Psoas muscle (tissue), 8 donors: ENCODE measurements at places on chromosomes 12 and 14. TPM values are rescaled to one million over a fixed set of nuclear protein-coding genes. Genes with fewer than 3 reads are reported as not detected.
A peak's percentile ranks its signal among the peaks of the same experiment; 100 is the strongest.

DNA sequence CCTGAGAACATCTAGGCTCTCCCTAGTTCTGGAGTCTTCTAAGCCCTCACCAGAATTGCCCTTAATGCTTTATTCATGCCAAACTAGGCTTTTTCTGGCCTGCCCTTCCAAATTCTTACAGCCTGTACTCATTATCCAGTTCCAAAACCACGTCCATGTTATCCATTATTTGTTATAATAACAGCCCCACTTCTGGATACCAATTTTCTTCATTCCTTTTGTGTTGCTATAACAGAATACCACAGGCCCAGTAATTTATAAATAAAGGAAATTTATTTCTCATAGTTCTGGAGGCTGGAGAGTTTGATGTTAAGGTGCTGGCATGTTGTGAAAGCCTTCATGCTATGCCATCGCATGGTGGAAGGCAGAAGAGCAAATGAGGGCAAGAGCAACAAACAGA, 68.0 kb upstream of the AMIGO2 start:
- no peak for DNase-seq

DNA sequence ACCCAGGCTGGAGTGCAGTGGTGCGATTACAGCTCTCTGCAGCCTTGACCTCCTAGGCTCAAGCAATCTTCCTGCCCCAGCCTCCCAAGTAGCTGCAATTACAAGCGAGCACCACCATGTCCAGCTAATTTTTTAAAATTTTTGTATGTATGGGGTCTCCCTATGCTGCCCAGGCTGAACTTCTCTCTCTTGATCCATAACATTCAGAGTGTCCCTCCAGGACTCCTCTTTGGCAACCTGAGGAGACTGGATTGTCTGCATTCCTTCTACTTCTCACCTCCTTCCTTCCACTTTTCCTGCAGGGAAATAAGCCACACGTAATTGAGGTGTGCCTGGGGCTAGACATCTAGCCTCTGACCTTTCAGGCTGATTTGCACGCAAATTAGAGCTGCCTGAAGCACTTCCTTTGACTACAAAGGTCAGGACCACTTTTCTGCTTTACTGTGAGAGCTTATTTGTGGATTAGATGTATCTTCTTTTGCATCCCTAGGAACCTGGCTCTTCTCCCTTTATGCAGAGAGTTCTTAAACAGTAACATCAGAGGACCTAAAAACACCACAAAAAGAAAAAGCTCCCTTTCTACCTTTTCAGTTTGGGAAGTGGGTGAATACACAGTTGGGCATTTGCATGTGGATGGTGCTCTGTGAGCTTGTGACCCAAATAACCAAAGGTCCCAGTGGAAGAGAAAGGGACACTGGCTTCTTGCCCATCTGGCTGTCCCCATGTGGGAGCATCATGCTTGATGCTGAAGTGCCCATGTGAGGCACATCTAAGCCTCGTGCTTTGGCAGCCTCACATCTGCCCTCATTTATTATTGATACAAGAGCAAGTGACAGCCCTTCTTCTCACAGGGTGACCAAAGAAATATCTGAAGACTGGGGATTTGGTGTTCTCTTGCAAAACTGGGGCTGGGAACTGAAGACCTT, 33.5 kb downstream of the PYGL start:
- no peak for DNase-seq

The TMTC1 gene
- polyA plus RNA-seq = 15.8 TPM

DNA sequence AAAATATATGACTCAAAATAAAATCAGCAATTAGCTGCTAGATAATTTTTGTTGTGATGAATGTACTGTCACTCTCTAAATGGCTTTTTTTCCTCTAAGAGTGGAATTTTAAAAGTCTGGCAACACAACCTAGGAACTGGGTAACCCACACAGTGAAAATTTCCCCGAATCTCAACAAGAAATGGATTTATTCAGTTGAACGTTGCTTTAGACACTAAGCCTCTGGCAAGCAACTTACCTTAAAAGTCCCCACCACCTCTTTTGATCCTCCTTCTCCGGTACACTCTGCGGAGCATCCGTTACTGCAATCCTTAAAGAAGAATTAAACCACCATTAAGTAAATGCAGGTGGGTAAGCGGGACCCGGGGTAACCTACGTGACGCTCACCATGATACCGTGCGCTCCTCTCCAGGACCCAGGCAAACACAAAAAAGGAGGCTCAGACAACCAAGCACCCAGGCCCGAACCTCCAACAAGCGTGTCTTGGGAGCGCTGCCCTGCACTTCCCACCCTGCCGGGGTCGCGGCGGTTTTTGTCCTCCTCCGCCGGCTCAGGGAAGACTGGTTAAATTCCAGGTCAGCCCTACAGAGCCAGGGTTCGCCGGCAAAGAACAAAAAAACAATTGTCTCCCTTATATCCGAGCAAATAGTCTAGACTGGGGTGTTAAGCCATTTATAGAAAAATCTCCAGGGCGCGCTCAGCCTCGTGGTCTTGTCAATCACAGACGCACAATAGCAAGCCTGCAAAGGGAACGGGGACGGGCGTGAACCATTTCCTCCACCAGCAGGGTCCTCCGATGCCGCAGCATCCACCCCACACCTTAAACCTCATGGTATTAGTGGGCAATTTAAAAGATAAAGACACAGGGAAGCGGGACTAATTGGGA, 47.1 kb downstream of the BCAT1 start:
- DNase-seq = no peak

DNA sequence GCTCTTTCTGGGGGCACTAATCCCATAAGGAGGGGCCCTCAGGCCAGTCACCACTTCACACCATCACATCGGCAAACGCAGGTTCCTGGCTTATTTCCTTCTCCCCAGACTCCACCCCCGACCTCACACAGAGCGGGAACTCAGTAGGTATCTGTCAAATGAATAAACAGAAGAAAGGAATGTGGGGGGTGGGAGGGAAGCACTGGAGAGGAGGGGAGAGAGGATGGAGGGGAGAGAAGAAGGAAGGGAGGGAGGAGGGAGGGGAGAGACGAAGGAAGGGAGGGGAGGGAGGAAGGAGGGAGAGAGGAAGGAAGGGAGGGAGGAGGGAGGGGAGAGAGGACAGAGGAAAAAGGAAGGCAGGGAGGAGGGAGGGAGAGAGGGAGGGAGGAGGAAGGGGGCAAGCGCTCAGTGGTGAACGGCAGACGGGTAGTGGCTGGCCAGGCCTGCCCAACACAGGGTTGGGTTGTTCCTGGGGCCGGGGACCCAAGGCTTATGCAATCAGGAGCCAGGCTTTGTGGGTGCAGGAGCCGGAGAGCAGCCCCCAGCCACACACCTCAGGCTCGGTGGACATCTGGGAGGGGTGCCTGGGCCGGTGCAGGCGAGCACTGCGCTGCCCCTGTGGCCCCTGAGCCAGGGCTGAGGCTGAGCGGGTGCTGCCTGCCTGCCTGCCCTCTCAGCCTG, 52.6 kb upstream of the FBRSL1 start:
- no peak for DNase-seq

- DNase-seq = peak; percentile 37
Measured at GRCh38 chr12:110073049-110073831, 24.9 kb upstream of the C12orf76 start.

GRCh38 chr12:8493084-8493483, 20.2 kb upstream of the CLEC4D start:
- no peak for DNase-seq

- no peak for DNase-seq
Measured at GRCh38 chr14:90658541-90658967, 157.7 kb downstream of the TTC7B start.

DNA sequence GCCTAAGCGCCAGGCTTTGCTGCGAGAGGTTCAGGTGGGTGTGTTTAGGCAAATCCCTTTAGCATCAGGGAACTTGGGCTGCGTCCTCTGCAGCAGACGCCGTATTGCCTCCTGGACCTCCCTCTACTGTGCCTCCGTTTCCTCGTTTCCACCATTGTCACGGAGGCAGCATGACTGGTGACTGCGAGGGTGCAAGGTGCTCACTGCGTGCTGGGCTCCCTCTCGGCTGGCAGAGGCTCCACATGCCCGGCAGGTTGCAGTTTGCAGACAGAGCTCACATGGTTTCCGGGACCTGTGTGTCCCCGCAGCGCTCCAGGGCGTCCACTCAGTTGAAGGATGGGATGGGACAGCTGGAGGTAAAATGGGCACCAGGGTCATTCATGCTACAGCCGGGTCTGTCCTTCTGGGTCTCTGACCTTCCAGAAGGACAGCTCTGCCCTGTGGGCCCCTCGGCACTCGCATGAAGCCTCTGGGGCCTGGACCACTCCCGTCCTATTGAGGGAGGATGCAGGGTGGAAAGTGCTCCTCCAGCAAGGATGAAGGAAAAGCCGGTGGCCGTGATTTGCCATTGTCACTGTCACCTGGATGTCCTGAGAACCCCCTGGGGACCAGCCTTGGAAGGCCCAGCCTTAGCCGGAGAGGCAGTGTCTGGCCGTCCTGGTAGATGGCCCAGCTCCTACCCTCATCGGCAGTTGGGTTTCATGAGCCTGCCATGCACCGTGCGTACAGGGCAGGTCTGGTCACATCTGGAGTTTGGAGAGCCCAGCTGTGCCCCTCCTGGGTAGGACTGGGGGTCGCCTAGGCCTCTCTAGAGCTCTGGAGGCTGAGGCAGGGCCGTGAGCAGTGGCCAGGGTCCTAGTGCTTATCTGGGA, 146.5 kb downstream of the KIF26A start:
- peak; percentile 4 for DNase-seq

DNA sequence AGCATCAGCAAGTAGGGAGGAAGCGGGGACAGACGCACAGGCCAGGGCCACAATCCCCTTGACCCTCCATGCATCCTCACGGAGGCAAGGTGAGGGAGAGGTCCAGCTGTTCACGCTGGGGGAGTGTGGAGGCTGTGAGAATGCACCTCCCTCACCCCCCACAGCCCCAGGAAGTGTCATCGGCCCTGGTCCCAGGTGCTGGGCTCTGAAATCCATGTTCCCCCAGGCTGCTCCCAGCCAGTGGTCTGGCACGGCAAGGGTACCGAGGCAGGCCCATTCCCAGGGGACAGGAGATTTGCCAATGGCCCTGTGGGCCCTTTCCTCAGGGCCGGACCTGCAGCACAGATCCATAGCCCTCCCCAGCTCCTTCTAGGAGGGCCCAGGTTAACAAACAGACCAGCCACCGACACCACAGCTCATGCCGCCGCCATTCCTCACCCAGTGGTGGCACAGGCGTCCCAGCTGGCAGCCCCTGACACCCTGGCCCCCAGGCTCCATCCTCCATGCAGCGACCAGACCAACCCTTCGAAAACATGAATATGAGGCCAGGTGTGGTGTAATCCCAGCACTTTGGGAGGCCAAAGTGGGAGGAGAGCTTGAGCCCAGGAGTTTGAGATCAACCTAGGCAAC, 21.9 kb upstream of the EIF5 start:
- DNase-seq = no peak

DNA sequence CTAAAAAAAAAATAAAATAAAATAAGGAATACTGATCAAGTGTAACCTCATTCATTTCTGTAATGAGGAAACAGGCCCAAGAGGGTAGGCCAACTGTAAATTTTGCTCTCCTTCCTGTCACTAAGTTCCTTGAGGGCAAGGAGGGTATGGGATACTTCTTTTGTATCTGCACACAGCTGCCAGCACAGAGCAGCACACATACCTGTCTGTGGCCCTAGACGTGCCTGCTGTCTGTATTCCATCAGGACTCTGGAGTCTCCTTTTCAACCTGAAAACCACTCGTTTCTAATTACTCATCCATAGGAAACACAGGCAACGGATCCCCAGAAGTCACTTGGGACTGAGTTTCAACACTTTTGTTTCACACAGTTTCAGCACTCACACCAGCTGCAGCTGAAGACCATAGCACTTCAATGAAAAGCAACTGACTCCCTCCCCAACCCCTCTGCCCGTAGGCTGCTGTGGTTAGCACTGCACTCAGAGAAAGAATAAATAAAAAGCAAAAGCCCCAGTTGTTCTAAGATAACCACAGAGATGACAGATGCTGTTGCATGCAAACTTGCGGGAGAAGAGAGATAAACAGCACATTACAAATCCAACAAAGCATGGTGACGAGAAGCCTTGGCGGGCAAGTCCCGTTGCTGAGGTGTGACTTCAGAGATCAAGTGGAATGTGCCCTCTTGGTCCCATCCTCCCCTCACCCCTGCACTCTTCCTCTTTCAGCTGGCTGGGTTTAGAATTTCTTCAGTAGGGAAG, 24.9 kb downstream of the CRACR2A start:
- no peak for DNase-seq

DNA sequence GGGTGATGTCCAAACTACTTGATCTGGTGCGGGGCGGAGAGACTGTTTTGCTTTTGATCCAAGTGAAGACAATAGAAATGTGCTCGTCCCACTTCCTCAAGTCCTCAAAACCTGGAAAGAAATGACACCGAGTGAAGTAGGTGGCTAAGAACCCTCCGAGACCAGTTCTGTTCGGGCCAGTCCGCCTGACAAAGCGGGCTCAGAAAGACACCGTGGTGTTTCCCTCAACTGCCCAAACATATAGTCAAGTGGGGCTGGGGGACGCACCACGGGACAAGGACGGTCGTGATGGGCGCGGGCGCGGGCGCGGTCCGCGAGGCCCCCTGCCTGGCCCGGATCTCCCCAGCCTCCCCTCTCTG, 1.6 kb downstream of the PHLDA1 start:
- no peak for DNase-seq

GRCh38 chr12:78096909-78097597, 266.4 kb downstream of the NAV3 start:
- DNase-seq = no peak

DNA sequence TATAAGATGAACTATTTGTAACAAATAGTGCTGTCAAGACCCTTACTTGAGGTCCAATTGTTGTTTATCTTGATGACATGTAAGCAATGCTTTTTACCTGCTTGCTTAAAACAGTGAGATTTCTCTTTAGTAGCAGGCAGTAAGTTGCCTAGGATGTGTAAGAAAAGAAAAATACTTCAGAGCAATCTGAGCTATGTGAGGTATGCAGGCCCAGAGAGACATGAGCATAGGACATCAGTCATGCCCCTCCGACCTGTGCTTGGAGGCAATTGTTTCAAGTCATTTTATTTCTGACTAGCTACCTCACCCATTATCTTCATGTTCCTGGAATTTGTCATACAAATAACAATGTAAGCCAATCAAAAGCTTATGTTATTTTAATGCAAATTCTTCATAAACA, 930.6 kb upstream of the FBXO33 start:
- DNase-seq = no peak

DNA sequence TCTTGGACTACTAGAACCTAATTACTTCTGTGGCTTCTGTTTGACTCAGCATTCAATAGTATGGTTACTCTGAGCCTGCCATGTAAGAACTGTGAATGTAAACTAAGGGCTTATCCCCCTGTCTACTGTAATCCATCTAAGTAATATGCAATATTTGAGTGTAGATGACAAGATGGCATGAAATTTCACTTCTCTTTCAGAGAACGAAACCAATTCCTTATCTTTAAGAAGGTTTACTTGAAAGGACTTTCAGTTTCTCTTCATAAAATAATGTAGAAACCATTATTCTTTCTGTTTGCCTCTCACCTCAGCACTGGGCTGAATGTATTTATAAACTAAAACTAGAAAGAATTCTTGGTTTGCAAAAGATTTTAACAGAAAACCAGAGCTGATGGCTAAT, 60.4 kb upstream of the ARID2 start:
- DNase-seq = no peak

The GLIPR1L1 gene
- not detected for polyA plus RNA-seq

- no peak for DNase-seq
Measured at GRCh38 chr14:51515611-51516010, 136.1 kb upstream of the FRMD6 start.

The IAPP gene
- polyA plus RNA-seq = not detected
